Mesothelial cell of epicardium (in vitro differentiated cells): ENCODE measurements at places on chromosomes 5 and 9. TPM values are rescaled to one million over a fixed set of nuclear protein-coding genes. Genes with fewer than 3 reads are reported as not detected.

RMI1 gene
- 8.8 to 9.8 TPM (median 9.2 TPM) in 3 replicates for total RNA-seq

FAM240B gene
- total RNA-seq, result not detected in 3 replicates

LYSMD3 gene
- total RNA-seq, result 14.5 to 16.8 TPM (median 14.8 TPM) in 3 replicates

DNAH5 gene
- total RNA-seq, result 0.34 to 0.54 TPM (median 0.38 TPM) in 3 replicates

LTC4S gene
- total RNA-seq, result 4.7 to 5.2 TPM (median 5.0 TPM) in 3 replicates

PCDHA5 gene
- total RNA-seq, result 3.6 to 3.7 TPM (median 3.6 TPM) in 3 replicates

LCN1 gene
- not detected in 3 replicates for total RNA-seq

SLC6A19 gene
- total RNA-seq, result not detected in 3 replicates

DPP7 gene
- 149 to 159 TPM (median 157 TPM) in 3 replicates for total RNA-seq

ANKRD18A gene
- 0.36 to 1.6 TPM (median 0.92 TPM) in 3 replicates for total RNA-seq
